D341Med (cell line): ENCODE measurements at places on chromosomes 5 and 9.

- no peak for DNase-seq
These were observed 15.0 kb upstream of the ECM2 start for GRCh38 chr9:92550765-92551164.

- DNase-seq, result no peak
These were observed 16.6 kb upstream of the TGFBI start for GRCh38 chr5:136012041-136012804.

DNA sequence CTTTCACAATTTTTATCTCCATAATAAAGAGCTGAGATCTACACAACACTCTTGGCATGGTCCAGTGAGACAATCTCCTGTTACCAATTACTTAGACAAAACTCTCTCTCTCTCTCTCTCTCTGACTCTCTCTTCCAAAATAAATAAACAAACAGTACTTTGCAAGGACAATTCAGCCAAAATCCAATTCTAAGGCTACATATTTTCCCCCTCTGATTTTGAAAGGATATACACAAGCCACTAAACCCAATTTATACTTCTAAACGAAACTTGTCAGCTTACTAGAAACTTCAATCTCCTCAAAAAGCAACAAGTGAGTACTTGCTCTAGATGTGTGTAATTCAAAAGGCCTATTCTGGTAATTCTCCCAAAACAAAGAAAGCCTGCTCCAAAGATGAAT is 26.3 kb upstream of the TNPO1 start:
- DNase-seq, result no peak

DNA sequence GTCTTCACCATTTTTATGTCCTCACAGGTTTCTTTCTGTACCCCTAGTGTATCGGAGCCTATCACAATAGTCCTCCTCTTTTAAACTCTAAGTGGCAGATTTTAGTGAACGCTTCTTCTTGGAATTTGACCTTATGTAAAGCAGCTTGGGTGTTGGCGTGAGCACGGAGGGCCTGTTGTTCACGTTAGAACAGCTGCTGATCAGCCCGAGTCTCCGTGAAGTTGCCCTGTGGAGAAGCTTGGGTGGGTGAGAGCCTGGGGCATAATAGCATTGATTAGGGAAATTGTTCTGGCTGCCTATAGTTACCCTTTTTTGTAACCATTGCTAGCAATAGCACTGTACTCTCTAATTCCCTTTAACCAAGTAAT is 167.0 kb upstream of the OTULINL start:
- no peak for DNase-seq

GRCh38 chr9:137760426-137760825 is 117.2 kb upstream of the CACNA1B start:
- DNase-seq, result no peak

- DNase-seq, result no peak
These were observed 273.5 kb upstream of the CCNG1 start for GRCh38 chr5:163163858-163164257.

DNA sequence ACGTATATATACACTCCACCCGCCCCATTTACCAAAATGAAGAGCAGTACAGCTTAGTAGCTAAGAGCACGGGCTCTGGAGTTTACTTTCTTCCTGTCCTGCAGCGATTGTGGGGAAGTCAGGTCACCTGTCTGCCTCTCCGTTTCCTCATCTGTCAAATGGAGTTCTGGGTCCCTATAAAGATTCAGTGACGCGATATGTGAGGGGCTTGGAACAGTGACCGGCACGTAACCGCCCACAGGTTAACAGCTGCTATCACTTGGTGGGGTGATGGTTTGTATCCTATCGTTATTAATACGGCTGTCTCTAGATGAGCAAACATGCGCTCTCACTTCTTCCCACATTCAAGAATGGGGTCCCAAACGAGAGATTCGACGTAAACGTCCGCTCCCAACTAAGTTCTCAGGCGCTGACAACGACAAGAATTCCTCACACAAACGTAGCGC is 426 bp downstream of the FAM114A2 start:
- DNase-seq, result peak; percentile 45

GRCh38 chr9:38228331-38229103 is 159.5 kb upstream of the SHB start:
- no peak for DNase-seq

GRCh38 chr5:167725741-167726140 is 565.7 kb upstream of the WWC1 start:
- no peak for DNase-seq

DNA sequence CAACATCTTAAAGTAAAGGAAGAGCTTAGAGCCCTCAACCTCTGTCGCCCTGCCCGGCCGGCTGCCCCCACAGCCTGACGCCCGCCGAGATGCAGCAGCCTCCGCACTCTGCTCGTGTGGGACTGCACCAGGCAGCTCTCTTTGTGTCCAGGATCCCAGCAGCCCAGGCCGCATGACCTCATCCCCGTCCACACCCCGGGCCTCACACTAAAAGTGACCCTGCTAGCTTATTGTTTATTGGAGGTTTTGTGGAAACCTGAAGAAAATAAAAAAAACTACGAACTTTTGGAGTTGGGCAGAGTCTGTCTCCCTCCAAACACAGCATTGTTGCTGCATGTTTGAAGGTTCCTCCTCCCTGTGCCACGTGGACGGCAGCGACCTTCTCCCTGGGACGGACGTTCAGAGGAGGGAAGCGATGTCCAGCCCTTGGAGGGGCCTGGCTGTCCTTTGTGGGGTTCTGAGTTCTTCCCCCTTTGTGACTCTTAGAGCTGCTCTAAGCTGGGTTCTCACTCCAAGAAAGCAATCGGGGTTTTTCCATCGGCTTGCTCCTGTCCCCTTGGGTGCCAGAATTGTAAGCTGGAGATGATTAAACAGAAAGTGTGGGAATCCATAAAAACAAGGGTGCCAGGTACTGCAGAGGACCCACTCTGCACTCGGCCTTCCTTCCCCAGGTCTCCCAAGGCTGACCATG is 103.5 kb upstream of the COL5A1 start:
- DNase-seq, result no peak
